ENCODE measurements at places on chromosomes 5 and 9.

- DNase-seq = no peak
These were observed 521.0 kb upstream of the CHD1 start for GRCh38 chr5:99449786-99450185.

DNA sequence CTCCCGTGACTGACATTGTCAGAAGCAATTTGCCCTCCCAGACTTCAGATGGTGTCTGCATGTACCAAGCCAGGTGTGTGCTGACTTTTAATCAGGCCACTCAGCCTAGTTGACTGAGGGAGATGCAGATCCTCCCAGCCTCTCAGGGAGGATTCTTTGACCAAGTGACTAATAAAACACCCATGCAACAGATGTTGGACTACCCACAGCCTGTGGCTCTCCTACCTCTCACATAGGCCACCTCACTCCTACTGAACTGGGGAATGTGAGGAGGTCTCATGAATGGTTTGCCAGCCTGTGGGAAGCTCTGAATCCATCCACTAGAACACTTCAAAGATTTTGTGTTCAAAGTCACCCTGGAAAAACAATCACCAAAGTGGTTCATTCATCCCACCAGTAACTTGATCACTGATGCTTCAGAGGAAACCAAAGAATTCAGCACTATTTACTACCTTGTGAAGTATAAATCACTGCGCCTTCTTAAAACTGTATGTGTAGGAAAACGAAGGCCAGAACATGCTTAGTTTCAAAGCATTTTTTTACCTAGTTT, 80.1 kb downstream of the ESM1 start:
- no peak for DNase-seq

GRCh38 chr5:2259494-2260107, 376.9 kb upstream of the IRX4 start:
- no peak for DNase-seq

- DNase-seq = no peak
These were observed 89.8 kb downstream of the LIFR start for GRCh38 chr5:38466424-38467189.

GRCh38 chr9:111975709-111976108, 79.1 kb downstream of the UGCG start:
- DNase-seq = peak; percentile 34
